WTC11 (cell line): ENCODE measurements at places on chromosomes 7 and 10. TPM values are rescaled to one million over a fixed set of nuclear protein-coding genes. Genes with fewer than 3 reads are reported as not detected.

GRCh38 chr10:12510501-12510941, 161.2 kb downstream of the CAMK1D start:
- H3K4me3 ChIP-seq, result no peak overlapping the region
- H3K4me1 ChIP-seq, result peaks cover 24% of the 10 kb centered on the region
- H3K27ac ChIP-seq, result peak overlapping the region; percentile 59; the same call in 1 of the 2 replicates
- no peaks in the 10 kb centered on the region for H3K27me3 ChIP-seq
- no peaks in the 10 kb centered on the region for H3K36me3 ChIP-seq
- DNase-seq, result no peak

GRCh38 chr10:20912969-20913368, 15.9 kb upstream of the NEBL start:
- DNase-seq, result no peak
- H3K27me3 ChIP-seq, result no peaks in the 10 kb centered on the region
- no peak overlapping the region for H3K4me3 ChIP-seq

DNA sequence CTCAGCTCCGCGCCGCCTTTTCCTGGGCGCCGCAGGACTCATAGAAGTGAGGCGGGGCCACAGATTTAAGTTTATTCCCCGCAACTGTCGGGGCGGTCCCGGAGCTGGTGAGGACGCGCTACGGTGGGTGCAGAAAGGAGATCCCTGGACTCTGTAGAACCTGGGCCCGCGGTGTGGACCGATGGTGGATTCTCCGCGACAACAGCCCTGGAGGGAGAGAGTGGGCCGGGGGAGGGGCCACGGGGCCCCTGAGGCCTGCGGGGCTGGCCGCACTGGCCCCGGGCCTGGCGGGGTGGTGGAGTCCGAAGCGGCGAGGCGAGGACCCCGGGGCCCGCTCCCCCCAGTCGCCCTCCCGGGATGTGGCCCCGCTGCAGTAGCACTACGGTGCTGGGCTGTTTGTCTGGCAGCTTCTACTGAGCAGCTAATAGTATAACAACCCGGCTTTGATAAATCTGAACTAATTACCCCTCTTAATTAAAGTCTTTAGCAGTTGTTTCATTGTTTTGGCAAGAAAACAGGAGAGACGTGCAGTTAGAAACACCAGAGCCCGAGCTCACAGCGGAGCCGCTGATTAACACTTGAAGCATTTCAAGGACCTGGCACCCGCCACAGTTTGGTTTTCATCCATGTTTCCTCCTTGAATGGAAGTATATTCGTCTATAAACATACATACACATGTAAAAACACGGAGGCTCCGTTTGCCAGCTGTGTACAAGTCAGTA, 4.2 kb downstream of the FEZF1 start:
- peak; percentile 57 for DNase-seq
- no peaks in the 10 kb centered on the region for H3K36me3 ChIP-seq
- H3K27ac ChIP-seq, result no peak overlapping the region
- H3K4me1 ChIP-seq, result peaks cover 44% of the 10 kb centered on the region
- H3K27me3 ChIP-seq, result peaks cover 83% of the 10 kb centered on the region

DNA sequence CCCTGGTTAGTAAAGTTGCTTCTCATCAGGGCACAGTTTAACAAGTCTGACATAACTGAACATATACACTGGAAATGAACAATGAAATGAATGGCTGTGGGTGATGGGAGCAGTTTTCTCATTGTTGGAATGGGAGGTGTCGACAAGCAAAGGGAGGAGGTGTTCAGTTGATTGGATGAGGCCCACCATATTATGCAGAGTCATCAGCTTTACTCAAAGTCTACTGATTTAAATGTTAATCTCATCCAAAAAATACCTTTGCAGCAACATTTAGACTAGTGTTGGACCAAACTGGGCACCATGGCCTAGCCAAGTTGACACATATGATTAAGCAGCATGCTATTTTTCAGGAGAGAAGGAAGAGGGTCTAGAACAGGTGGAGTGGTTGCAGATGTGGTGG, 201.7 kb downstream of the RAMP3 start:
- no peak overlapping the region for H3K27ac ChIP-seq
- no peak for DNase-seq
- no peaks in the 10 kb centered on the region for H3K4me1 ChIP-seq
- no peak overlapping the region for H3K4me3 ChIP-seq

DNA sequence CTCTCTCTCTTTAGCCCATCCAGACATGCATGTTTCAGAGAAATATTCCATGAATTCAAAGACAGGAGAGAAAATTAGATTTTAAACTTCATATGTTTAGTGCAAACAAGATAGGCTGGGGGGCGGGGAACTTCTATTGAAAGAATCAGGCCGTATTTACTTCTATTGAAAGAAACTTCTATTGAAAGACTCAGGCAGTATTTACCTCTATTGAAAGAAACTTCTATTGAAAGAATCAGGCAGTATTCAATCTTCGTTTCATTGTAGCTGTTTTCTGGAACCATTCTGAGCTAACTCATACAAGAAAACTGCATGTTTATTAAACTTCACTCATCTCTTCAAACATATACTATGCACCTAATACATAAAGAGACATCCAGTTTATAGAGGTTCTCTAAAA, 123.1 kb downstream of the TYW1B start:
- no peak overlapping the region for H3K4me3 ChIP-seq
- no peaks in the 10 kb centered on the region for H3K27me3 ChIP-seq
- peaks cover 27% of the 10 kb centered on the region for H3K4me1 ChIP-seq
- DNase-seq, result no peak

DNA sequence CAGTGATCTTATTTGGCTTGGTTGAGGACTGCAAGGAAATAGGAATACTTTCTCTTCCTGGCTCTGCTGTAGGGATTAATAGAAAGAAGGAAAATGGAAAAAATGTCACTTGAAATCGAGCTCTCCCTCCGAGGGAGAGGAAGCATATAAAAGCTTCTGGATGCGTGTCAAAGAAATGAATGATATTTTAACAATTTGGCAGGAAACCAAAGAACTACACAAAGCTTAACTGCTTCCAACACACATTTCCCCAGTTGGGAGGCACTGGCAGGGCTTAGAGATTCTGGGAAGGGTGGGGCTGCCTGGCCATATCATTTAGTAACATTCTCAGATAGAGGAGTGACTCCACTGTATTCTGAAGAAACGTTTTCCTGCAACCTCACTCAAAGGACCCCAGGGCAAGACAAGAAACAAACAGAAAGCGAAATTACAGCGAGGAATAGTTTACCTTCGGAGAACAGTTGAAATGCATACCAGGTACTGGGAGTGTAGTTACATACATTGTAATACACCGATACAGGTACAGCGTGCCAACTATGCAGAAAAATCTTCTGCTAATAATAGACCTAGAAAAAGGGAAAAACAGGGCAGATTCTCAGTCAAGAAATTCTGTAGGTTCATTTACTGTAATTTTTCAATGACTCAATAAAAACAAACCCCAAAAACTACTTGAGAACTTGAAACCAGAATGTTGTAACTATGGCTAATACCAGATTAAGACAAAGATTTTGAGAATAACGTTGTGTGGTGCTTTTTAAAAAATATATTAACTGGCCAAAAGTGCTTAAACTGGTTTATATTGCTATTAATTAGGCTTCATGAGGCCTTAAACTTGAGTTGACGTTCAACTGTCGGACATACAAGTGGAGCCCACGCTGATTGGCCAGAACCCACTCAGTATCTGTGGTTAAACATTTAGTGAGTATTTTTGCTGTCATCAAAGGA, 75.7 kb upstream of the ASAH2 start:
- peak overlapping the region; percentile 64 for H3K27ac ChIP-seq
- H3K36me3 ChIP-seq, result no peaks in the 10 kb centered on the region
- no peak for DNase-seq
- no peak overlapping the region for H3K4me3 ChIP-seq
- H3K4me1 ChIP-seq, result peaks cover 27% of the 10 kb centered on the region

GRCh38 chr7:72235351-72235750, 176.8 kb downstream of the CALN1 start:
- H3K27me3 ChIP-seq, result no peaks in the 10 kb centered on the region
- no peak for DNase-seq
- H3K4me3 ChIP-seq, result no peak overlapping the region
- H3K4me1 ChIP-seq, result no peaks in the 10 kb centered on the region; the same call in 1 of the 2 replicates
- H3K36me3 ChIP-seq, result no peaks in the 10 kb centered on the region

- H3K4me3 ChIP-seq, result no peak overlapping the region
- H3K36me3 ChIP-seq, result no peaks in the 10 kb centered on the region
- DNase-seq, result no peak
- H3K27me3 ChIP-seq, result no peaks in the 10 kb centered on the region
Measured at GRCh38 chr7:115676080-115676479, 354.5 kb downstream of the TFEC start.

GRCh38 chr10:103637011-103637410, 143.5 kb downstream of the NEURL1 start:
- no peaks in the 10 kb centered on the region for H3K27me3 ChIP-seq
- peak overlapping the region; percentile 97 for H3K27ac ChIP-seq
- peaks cover 51% of the 10 kb centered on the region for H3K4me1 ChIP-seq
- no peak for DNase-seq
- no peaks in the 10 kb centered on the region for H3K36me3 ChIP-seq

GRCh38 chr10:43026039-43026973, 50.6 kb upstream of the RET start:
- peak; percentile 77 for DNase-seq
- peaks cover 16% of the 10 kb centered on the region for H3K36me3 ChIP-seq
- peaks cover 61% of the 10 kb centered on the region for H3K27me3 ChIP-seq
- H3K4me3 ChIP-seq, result peak overlapping the region; percentile 60
- H3K4me1 ChIP-seq, result peaks cover 36% of the 10 kb centered on the region

DNA sequence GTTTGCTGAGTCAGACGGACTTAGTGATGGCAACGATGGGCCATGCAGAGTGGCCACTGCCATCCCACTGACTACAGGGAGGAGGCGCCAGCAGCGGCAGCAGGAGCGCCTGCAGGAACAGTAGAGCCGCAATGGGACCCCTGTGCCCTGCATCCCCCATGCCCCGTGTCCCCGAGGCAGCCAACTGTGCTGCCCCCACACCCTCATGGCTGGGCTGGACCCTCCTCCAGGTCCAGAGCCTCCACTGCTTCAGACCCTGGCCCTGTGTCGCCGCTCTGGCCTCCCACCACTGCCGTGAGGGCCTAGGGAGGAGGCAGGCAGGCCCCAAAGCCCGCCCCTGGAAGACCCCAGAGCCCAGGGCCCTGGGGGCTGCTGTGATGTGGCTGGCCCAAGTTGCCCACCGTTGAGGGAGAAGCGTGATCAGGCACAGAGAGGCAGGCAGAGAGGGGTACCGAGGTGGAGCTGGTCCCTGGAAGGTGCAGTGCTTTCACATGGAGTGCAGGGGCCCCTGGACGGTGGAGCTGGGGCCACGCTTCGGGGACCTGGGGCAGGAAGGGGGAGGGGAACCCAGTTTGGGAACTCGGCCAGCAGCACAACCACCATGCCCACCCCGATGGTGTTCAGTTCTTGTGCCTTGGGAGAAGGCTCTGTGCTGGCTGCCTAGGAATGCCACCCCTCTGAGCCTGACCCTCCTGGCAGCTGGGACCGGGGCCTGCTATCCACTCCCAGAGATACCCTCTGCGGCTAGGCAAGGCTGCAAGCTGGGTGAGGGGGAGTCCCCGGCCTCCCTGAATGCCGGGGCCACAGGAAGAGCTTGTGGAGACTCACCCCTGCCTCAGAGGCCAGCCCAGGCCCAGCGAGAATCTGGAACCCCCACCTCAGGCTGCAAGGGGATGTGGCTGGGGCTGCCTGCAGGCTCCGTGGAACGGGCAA, 32.6 kb downstream of the DKK1 start:
- H3K4me1 ChIP-seq, result no peaks in the 10 kb centered on the region
- H3K27me3 ChIP-seq, result no peaks in the 10 kb centered on the region
- H3K4me3 ChIP-seq, result no peak overlapping the region
- no peak overlapping the region for H3K27ac ChIP-seq
- DNase-seq, result no peak
- H3K36me3 ChIP-seq, result no peaks in the 10 kb centered on the region

DNA sequence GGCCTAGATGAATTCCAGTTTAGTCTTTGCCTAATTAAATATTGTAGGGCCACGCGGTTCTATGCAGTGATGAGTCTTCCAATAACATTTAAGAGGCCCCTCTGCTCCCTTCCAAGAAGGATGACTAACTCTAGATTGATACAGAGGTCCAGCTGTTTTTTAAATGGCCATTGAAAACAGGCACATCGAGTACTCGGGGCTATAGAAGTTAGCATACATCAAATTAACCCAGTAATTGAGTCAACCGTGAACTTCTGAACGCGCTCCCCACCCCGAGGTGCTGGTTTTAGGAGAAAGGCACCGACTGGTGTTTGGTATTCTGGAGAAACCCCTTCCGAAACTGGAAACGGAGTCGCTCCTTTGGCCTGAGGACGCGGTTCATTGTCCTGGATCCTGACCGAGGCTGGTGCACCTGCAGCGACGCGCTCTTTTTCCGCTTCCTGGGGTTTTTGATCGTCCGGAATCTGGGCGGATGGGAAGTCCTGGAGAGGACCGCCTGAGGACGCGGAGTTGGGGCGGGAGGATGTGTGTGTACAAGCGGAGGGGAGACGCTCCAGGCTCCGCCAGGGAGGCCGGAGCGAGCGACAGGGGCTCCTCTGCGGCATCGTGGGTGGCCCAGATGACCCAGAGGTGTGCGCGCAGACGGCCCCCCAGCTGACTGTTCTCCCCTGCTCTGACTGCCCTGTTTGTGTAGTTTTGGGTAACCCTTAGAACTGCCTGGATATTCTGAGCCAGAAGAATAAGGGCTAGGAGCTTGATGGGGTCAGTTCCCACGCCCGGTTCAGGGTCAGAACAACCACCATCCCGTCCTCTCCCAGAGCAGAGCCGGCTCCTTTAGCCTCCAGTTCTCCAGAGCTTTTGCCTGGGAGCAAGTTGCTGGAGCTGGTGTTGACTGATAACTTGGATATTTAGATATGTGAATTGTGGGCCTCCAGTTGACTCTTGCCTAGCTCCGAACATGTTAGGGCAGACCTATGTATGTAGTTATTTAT, 711 bp downstream of the FAM221A start:
- peaks cover 24% of the 10 kb centered on the region for H3K4me1 ChIP-seq
- H3K27ac ChIP-seq, result peak overlapping the region; percentile 91
- peak overlapping the region; percentile 86 for H3K4me3 ChIP-seq
- peaks cover 19% of the 10 kb centered on the region for H3K27me3 ChIP-seq
- H3K36me3 ChIP-seq, result peaks cover 9% of the 10 kb centered on the region

GRCh38 chr7:89780291-89780690, 374.0 kb upstream of the STEAP1 start:
- DNase-seq, result no peak
- H3K4me1 ChIP-seq, result no peaks in the 10 kb centered on the region
- H3K4me3 ChIP-seq, result no peak overlapping the region

GRCh38 chr7:120278773-120279172, 5.8 kb downstream of the KCND2 start:
- H3K4me3 ChIP-seq, result no peak overlapping the region
- H3K27ac ChIP-seq, result no peak overlapping the region
- peaks cover 7% of the 10 kb centered on the region; the same call in 1 of the 2 replicates for H3K36me3 ChIP-seq
- H3K4me1 ChIP-seq, result peaks cover 46% of the 10 kb centered on the region
- no peak for DNase-seq

The OPN1SW gene
- not detected in 3 replicates for total RNA-seq

The SFTPA1 gene
- 3.8 to 7.6 TPM (median 4.4 TPM) in 3 replicates for total RNA-seq

The FFAR4 gene
- 0.07 to 0.15 TPM in 2 of 3 replicates, not detected in the other for total RNA-seq

The LRRC72 gene
- not detected in 3 replicates for total RNA-seq

The C10orf67 gene
- 0.07 TPM in 1 of 3 replicates, not detected in the others for total RNA-seq

The ANTXRL gene
- not detected in 3 replicates for total RNA-seq

The PTPRZ1 gene
- total RNA-seq, result 105 to 114 TPM (median 107 TPM) in 3 replicates

The NT5C3A gene
- total RNA-seq, result 15.0 to 18.6 TPM (median 15.9 TPM) in 3 replicates

The ASB10 gene
- not detected in 3 replicates for total RNA-seq

The WNT8B gene
- 0.68 to 1.1 TPM (median 0.85 TPM) in 3 replicates for total RNA-seq

The SH2D4B gene
- total RNA-seq, result 0.04 to 0.09 TPM in 2 of 3 replicates, not detected in the other

The CRPPA gene
- 0.66 to 0.87 TPM (median 0.76 TPM) in 3 replicates for total RNA-seq

The C10orf53 gene
- total RNA-seq, result not detected in 3 replicates

The COL1A2 gene
- 81.2 to 96.6 TPM (median 88.1 TPM) in 3 replicates for total RNA-seq
